AML-193 (cell line): ENCODE measurements at places on chromosomes 5 and 9.

DNA sequence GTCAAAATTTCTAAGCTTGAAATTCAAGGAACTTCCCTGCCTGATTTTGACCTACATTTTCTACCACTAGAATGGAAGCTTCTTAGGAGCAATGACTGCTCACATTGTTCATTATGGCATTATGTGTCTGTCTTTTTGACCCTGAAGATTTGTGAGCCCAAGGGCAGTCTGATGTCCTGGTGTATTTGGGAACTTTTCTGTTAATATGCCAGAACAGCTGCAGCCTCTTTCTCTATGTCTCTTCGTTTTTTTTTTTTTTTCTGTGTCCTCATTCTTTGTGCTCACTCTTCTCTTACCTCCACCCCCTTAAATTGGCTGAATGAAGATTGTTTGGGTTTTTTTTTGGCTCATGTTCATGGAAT lies 34.8 kb upstream of the TMC1 start:
- DNase-seq: no peak

DNA sequence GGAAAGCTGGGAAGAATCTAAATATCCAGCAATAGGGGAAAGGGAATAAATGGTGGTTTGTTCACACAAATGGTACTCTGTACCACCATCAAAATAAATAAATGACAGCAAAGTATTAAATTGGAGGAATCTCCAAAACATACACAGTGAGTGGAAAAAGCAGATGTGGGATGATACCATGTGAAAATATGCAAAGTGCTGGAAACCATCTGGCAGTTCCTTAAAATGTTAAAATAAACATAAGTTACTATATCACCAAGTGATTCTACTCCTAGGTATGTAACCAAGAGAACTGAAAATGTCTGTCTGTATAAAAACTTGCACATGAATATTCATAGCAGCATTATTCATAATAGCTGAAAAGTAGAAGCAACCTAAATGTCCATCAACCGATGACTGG lies 41.9 kb upstream of the TEX48 start:
- no peak for DNase-seq

DNA sequence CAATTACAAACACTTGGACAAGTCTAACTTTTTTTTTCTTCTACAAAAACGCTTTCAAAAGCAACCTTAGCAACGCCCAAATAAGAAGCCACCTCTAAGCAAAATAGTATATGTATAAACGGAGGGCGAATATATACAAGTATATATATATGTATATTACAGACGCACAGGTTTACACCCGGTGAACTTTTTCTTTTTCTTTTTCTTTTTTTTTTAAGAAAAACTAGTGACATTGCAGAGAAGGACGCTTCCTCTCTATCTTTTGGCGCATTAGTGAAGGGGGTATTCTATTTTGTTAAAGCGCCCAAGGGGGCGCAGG lies 200 bp downstream of the NPR3 start:
- no peak for DNase-seq

DNA sequence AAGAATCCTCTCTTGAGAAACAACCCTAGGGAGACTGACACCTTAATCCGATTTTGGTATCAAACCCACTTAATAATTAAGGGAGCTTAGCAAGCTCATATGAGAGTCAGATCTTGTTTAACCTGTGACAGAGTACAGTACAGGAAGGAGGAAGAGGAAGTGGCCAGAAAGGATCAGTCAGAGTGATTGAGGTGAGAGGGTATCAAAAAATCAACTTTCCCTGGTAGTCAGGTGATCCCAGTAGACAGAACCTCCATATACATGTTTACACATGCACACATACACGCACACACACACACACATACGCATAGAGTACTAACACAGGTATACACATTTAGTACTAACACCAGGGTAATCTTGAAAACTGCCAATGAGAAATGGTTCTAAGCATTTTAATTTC lies 56.8 kb downstream of the GLIS3 start:
- DNase-seq: no peak

DNA sequence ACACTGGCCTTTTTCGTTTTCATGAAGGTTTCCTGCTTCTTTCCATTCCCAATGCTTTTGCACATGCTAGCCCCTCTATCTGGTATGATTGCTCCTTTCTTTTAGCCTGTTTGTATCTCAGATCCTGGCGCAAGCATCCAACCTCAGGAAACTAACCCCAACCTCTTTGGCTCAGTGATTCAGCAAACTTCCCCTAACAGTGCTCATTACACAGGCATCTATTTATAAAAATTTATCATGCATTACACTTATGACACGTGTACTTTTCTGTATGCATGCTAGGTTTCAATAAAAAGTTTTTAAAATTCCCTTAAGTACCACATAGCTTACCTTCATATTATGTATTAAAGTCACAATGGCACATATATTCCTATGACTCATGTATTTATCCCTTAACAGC lies 218.9 kb downstream of the EPB41L4A start:
- no peak for DNase-seq

DNA sequence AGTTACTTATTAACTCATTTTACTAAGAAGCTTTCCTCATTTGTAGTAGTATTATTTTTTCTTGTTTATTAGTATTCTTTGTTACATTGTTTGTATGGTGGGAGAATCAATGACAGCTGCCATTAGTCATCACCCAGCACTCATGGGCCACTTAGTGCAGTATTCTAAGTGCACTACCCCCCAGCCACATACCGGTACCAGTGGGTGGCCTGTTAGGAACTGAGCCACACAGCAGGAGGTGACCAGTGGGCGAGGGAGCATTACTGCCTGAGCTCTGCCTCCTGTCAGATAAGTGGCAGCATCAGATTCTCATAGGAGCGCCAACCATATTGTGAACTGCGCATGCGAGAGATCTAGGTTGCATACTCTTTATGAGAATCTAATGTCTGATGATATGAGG lies 24.2 kb upstream of the CAMLG start:
- no peak for DNase-seq

DNA sequence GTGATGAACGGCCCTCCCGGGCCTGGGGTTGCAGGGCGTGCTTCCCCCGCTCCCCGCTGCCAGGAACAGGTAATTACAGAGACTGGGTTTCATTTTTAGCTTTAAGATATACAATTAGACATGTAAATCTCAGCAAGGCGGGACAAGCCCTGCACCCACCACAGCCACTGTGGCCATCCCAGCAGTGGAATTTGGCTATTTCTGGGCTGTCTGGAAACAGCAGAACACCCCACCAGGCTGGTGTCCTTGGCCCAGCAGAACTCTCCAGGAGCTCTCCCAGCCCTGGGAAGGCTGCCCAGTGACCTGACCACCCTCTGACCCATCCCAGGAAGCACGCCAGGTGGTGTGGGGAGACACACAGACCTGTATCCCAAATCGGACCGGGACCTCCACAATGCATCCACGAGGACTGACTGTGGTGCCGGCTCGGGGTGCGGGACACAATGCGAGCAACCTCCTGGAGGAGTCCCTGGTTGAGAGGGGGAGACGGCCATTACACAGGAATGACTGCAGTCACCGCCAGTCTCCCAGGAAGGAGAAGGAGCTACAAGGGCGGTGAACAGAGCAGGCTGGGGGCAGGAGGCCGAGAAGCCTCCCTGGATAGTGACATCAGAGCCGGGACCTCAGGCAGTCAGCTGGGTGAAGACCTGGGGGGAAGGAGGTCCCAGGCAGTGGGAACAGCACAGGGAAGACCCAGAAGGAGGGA lies 17.3 kb downstream of the EEIG1 start:
- no peak for DNase-seq

- no peak for DNase-seq
These were observed 60.5 kb upstream of the FAM120A start for GRCh38 chr9:93390953-93391515.

DNA sequence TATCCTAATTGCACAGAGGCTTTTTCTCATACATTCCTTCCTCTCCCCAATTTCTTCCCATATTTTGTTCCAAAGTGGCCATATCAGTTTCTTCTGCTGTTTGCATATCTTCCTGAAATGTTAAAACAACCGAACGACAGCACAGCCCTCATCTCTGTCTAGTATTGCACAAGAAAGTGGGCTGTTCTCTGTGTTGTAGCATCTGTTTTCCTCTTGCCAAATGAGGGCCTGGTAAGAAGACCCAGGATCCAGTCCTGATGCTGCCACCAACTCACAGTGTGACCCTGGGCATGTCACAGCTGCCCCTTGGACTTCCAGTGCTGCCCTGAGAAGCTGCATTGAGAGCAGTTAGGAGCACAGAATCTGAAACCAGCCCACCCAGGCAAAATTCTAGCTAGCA lies 4.1 kb downstream of the SLC31A2 start:
- DNase-seq: peak; percentile 84

GRCh38 chr5:24161559-24161958 lies 483.2 kb downstream of the CDH10 start:
- DNase-seq: no peak

- DNase-seq: no peak
These were observed 13.8 kb upstream of the ORM1 start for GRCh38 chr9:114309096-114309495.

DNA sequence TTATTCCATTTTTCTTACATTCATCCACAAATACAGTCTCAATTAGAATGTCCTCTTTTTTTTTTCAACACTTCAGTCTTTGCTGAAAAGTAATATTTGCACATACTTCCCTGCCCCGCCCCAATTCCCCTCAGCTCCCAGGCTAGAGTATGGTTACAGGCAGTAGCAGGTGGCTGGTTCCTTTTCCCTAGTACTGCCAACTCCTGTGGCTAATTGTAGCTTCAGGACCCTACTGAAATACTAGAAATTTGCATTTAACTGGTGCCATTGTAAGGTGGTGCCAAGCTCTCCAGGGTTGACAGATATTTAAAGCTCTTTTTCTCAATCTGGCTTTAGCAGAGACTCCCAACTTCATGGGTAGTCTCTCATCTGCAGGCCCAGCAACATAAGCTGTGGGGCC lies 80.3 kb downstream of the FAM81B start:
- no peak for DNase-seq

DNA sequence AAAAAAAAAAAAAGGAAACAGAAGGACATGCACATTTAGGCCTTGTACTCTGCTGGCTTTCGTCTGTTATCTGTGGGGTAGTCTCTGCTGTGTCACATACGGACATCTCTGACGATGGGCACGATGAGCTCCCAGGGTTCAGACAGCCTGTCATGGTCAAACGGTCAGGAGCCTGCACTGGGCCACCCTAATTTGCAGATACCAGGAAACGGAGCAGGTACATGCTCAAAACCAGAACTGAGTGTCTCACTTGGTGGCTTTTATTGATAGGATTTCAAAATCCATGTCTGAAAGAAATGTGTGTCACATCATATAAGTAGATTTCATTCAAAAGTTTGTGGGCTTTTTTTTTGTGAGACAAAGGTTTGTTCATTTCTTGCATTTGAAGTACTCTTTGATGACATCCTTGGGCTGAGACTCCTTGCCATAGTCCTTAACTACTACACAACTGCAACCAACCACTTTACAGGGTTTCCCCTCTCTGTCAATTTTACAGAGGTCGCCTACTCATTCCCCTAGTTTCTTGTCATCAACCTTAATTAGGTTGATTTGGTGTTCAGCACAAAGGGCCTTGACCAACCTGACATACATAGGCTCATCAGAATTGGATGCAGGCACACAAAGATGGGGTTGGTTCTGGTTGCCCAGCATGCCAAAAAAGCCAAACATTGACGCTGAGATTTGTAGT lies 9.0 kb downstream of the CKMT2 start:
- no peak for DNase-seq

- DNase-seq: no peak
These were observed 70.4 kb upstream of the FCN1 start for GRCh38 chr9:134987906-134988700.

GRCh38 chr9:95478335-95478734 lies 38.4 kb downstream of the PTCH1 start:
- no peak for DNase-seq

DNA sequence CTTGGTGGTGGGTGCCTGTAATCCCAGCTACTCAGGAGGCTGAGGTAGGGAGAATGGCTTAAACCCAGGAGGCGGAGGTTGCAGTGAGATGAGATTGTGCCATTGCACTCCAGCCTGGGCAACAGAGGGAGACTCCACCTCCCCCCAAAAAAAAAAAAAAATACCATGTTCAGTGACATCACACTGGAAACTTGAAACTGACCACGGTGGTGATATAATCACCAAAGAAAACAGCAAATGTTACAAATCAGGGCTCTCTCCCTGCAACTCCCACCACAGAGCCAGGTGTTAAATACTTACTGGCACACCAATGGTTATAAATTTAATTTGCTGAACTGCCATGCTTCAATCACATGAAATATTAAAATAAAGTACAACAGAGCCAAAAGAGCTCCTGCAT lies 81.4 kb downstream of the ZNF608 start:
- DNase-seq: no peak

DNA sequence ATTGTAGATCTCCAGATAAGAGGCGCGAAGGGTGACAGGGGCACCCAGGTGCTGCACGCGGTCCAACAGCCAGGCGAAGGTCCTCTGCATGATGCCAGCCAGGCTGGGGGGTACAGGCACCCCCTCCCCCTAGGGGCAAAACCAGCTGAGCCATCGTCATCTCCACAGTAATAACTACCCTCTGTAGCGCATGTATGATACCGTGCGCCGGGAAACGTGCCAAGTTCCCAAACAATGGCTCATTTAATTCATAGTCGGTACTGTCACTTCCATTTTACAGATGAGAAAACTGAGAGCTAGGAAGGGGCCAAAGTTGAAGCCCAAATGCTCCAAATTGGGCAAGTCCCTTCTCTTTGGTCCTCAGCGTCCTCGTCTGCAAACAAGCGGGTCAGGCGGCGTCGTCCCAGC lies 1.5 kb downstream of the KIF12 start:
- DNase-seq: no peak
